ENCODE measurements at places on chromosomes 13 and 19. TPM values are rescaled to one million over a fixed set of nuclear protein-coding genes. Genes with fewer than 3 reads are reported as not detected.

Gene TMEM59L
- total RNA-seq = not detected

Gene SELENOV
- not detected for total RNA-seq

DNA sequence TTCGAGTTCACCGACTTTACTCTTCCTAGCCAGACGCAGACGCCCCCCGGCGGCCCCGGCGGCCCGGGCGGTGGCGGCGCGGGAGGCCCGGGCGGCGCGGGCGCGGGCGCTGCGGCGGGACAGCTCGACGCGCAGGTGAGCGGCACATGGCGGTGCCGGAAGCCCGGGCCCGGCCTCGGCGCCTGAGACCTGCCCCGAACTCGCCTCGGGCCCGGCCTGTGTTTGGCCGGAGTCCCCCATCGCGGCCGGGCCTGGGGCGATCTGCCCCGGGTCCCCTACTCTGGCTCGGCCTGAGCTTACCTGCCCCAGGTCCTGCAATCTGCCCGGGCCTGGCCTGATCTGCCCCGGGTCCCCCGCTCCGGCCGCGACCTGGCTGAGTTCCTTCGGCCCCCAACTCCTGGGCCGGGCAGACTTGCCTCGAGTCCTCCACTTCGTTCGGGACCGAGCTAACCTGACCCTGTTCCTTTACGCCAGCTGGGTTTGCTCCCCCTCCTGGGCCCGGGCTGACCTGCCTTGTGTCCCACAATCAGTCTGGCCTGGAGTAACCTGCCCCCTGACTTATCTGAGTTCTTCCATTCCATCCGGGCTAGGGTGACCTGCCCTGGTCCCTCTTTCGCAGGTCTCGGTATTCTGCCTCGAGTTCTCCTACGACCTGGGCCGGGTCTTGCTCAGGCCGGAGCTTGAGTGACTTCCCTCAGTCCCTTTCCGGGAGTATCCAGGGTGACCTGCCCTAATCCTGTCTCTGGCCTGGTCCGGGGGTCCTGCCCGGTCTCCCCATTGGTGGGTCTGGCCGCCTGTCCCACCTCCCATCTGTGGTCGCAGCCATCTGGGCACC lies 764 bp downstream of the UPF1 start:
- DNase-seq = peak; percentile 42

GRCh38 chr13:97878431-97879375 lies 74.8 kb upstream of the IPO5 start:
- DNase-seq = no peak

All from lung microvascular endothelial cell (primary cell).